ENCODE measurements at places on chromosomes 3 and 15.

DNA sequence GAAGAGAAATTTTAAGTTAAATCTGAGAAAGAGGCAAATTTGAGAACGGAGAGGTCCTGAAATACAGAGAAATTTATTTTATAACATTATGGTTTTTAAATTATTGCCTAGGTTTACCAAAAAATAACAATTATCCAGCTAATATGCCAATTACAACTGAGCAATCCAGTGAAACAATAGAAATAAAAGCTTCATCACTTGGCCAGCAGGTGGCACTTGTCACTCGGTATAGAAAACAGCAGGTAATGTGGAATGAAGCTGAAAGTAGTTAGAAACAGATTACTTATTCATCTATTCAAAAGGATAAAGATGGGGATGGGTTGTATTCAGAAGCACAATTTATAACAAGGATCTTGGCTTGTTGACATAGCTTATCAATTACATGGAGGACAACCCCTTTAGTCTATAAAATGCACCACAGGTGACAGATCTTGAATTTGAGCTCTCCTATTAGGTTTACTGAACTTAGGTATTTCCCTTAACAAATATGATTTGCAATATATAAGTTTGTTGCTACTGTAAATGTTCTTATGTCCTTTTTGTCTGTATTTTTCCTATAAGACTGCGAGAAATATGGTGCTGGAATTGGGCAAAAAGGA, 70.1 kb upstream of the GUCA1C start:
- no peak for DNase-seq

GRCh38 chr3:115666920-115667737, 43.8 kb downstream of the GAP43 start:
- no peak for DNase-seq

GRCh38 chr3:182612332-182612731, 181.0 kb upstream of the ATP11B start:
- DNase-seq, result no peak

GRCh38 chr3:156256945-156257344, 136.6 kb downstream of the KCNAB1 start:
- no peak for DNase-seq

- DNase-seq, result no peak
Measured at GRCh38 chr15:43390723-43391122, 19.8 kb downstream of the TUBGCP4 start.

DNA sequence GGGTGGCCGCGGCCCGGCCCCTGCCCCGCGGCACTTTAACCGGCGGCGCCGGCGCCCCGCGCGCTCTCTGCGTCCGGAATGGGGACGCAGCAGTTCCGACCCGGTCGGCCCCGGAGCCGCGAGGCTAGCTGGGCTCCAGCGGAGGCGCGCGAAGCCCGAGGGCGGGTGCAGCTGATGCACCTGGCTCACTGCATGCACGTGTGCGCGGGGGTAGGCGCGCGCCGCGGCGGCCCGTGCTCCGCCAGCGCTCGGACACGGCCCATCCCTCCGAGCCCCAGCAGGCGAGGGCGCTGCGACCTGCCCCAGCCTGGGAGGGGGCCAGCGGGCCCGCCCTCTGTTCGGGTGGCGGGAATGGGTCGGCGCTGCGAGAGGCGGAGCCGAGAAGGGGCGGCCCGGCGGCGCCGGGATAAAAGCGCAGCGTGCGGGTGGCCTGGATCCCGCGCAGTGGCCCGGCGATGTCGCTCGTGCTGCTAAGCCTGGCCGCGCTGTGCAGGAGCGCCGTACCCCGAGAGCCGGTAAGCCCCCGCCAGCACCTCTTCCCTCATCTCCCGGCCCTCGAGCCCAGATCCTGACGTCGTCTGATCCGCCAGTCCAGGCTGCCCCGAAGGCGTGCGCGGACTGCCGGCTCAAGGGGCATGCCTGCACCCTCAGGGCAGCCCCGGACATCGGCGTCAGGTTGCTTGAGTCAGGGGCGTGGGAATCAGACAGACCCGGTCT, at the start of the genes CHDH and IL17RB:
CHDH (minus strand) TSS at position 286 of the 717 bp plus-strand sequence. CDS start 22,411 bp downstream, outside the sequence.
IL17RB (plus strand) TSS at position 435 of the 717 bp plus-strand sequence; CDS start at position 456, 21 bp downstream.
- DNase-seq, result no peak

GRCh38 chr3:138971766-138972320, 24.8 kb downstream of the FOXL2NB start:
- DNase-seq, result no peak

DNA sequence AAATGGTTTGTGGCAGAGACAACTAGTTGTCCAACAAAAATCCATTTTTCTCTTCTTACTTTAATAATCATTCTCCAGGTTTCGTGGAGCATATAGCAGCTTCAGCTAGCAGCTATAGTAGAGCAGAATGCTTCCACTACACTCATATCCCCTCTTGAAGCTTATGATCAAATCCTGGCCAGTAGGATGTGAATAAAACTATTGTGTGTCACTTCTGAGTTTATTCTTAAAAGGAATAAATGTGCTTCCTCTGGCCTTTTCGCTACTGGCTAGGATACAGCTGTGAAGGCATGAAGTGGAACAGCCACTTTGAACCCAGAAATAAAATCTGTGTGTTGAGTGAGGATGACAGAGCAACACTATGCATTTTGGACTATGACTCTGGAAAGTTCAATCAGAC, 7.8 kb upstream of the CPOX start:
- no peak for DNase-seq

GRCh38 chr3:177601152-177601551, 403.9 kb upstream of the TBL1XR1 start:
- no peak for DNase-seq

DNA sequence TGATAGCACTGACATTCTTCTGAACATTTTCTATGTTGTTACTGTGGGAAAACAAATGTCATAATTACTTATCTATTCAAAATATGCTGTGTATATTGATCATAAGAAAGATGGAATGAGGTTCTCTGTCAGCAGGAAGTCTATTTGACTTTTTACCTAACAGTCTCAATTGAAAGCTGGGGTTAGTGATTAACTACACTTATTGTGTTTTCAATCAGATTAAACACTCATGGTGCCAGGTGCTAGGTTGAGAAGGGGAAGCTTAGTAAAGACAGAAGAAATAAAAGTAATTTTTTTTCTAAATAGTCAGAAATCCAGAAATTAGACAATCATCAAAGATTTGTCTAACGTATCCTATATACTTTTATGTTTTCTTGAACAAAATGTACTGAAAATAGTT, 281.0 kb upstream of the NR2E3 start:
- no peak for DNase-seq

DNA sequence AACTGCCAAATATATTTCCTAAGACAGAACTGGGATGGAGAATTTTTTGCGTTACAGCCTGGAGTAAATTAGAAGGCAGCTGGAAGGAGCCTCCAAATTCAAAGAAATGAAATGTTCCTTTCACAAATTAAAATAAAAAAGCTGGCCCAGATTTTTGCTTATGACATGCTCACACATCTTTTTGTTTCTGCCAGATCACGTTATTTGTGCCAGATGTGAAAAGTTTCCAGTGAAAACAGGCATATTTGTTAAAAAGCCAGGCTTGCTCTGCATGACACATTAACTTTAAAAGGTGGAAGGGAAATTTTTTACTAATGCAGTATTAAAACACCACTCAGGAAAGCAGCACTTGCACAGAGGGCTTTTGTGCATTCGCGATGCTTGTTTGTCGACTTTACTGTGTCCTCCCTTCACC, 23.3 kb upstream of the ACKR4 start:
- DNase-seq, result no peak

DNA sequence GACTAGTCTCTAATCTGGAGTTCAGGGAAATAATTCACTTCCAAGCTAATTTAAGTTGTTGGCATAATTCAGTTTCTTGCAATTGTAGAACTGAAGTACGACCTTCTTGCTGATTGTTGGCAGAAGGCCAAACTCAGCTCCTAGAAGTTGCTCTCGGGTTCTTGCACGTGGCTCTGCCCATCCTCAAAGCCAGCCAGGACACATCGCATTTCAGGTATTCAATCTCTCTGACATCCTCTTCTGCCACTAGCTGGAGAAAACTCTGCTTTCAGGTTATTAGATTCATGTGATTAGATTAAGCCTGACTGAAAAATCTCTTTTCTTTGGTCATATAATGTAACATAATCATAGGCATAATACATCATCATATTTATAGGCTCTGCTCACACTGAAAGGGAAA, 362.0 kb downstream of the ZPLD1 start:
- no peak for DNase-seq

- DNase-seq, result no peak
Measured at GRCh38 chr15:73927003-73927475, 777 bp downstream of the LOXL1 start.

- no peak for DNase-seq
Measured at GRCh38 chr15:88073391-88073691, 183.2 kb downstream of the NTRK3 start.

GRCh38 chr3:193656445-193656844, 63.4 kb downstream of the OPA1 start:
- DNase-seq, result no peak

DNA sequence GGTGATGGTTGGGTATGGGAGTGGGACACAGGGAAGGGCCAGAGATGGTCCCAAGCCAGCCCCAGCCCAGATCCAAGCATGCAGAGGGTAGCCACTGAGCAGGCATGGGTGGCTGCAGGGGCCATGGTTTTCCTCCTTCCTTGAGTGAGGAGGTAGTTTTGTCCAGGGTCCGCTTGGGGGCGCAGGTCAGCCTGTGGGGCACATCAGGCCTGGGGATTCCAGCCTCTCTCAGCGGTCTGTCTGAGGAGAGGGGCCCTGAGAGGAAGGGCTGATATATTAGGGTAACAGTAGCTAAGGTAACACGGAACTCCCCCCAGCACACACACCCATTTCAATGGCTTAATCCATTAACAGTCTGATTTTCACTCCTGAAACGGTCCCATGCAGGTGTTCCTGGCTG, 22.7 kb upstream of the LCTL start:
- DNase-seq, result no peak

GRCh38 chr15:60799885-60800284, 320.9 kb upstream of the ICE2 start:
- no peak for DNase-seq

- DNase-seq, result no peak
Measured at GRCh38 chr15:65307978-65308377, 3.5 kb downstream of the RNU5B-1 start.

GRCh38 chr3:183081459-183082183, 17.7 kb downstream of the MCCC1 start:
- DNase-seq, result no peak

DNA sequence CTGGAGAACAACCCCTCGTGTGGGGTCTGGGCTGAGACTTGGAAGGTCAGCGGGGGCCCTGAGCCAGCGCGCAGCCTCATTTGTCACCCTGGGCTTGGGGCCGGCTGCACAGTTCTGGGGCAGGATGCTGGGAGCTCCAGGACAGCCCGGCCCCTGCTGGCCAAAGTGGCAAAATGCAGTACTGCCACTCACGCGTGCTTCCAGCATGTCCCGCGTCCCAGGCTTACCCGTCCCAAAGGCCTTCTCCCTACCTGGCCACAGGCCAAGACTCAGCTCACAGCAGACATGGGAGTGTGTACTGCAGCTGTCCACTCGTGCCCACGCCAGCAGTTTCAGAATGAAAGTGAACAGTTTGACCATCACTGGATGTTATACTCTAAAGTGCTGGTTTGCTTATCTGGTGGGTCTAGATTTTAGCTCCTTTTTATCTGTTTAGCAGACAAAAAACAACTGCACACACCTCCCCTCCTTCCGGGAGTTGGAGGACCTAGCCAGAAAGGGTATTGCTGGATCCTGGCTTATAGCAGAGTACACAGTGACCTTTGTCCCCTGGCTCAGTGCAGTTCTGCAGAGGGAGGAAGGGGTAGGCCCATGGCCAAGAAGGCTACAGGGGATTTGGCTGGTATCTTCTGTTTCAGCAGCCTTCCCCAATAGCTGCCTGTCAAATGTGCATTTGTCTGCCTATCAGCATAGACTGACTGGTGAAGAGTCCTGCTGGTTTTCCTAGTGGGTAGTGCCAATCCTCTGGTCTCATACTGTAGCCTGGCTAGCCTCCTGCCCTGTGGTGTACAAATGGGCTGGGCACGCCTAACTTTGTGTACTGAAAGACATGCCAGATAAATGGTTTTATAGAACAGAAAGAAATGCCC, 23.2 kb upstream of the IP6K2 start:
- no peak for DNase-seq

DNA sequence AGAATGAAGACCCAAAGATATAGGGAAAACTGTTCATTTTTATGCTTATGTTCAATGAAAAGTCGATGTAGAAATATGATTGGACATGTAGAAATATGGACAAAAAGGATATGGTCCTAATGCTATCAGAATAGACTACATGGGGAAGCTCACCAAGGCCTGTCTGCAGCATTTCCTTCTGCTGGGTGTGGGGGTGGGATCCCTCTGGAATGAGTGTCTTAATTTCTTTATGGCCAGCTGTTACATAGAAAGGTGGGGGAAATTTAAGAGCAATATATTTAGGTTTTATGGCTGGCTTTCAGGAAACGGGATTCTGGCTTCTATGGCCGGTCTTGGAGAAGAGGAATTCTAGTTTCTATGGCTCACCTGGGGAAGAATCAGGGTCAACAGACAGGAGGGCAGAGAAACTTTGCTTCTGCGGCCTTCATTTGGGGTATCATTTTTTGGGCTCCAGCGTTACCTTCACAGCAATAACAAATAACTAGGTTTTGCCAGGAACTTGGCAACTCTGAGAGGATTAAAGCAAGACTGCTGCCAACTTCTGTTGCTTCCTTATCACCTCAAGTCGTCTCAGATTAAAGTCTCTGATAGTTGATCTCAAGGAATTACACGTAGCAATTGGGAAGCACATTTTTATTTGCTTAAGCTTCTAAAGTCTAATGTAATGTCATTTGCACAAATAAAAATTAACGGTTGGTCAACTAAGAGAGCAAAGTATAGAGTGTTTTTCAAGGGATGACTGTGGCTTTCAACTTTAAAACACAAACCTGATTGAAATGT, 57.0 kb upstream of the GATM start:
- no peak for DNase-seq

DNA sequence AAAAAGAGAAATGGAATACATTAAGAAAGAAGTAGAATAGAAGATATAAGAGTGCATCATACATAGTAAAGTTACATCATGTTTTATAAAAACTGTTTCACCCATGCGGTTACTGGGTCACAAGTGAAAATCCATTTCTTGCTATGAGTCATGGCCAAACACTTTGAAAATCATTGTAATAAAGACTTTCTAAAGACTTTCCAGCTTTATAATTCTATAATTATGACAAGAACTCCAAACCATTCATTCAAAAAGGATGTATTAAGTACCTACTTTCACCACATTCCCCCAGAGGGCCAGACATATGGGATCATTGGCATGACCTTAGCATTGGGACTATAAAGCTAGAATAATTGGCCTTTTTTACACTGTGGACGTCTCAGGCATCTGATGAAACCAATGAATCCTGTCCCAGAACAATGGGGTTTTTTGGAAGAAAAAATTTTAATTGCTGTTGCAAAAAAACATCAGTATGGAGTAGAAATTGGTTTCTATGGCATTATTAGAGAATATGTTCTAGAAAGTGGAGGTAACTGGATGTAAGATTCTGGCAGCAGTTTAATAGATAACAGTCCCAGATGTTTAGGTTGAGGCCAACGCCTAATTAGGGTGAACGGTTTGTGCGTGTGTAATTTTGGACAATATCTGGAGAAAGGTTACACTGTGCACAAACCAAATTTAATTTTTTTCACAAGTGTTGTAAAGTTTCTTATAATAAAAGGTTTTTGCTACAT, 3.3 kb upstream of the SKIC8 start:
- no peak for DNase-seq

GRCh38 chr3:48762816-48763215, 45.8 kb upstream of the IP6K2 start:
- DNase-seq, result no peak

GRCh38 chr15:68199340-68199739, 5.8 kb downstream of the CALML4 start:
- DNase-seq, result no peak

All from esophagus squamous epithelium (tissue), 5 donors.